ENCODE measurements at places on chromosomes 12 and 14. TPM values are rescaled to one million over a fixed set of nuclear protein-coding genes. Genes with fewer than 3 reads are reported as not detected.

DTX1 gene
- total RNA-seq: under 0.01 TPM

C1S gene
- total RNA-seq: 40.7 TPM

GPR132 gene
- total RNA-seq: not detected

GLI1 gene
- 1.1 TPM for total RNA-seq

CDH24 gene
- 3.1 TPM for total RNA-seq

OAS3 gene
- total RNA-seq: 7.4 TPM

FOXA1 gene
- not detected for total RNA-seq

PMEL gene
- total RNA-seq: 0.88 TPM

PIWIL1 gene
- total RNA-seq: not detected

LBHD2 gene
- not detected for total RNA-seq

CBLN3 gene
- total RNA-seq: 5.0 TPM

TMTC1 gene
- 26.7 TPM for total RNA-seq

FOXN4 gene
- not detected for total RNA-seq

IRF9 gene
- 78.3 TPM for total RNA-seq

PDE6H gene
- total RNA-seq: not detected

IRAK3 gene
- total RNA-seq: 5.9 TPM

GALNT6 gene
- total RNA-seq: 10.5 TPM

PLCZ1 gene
- total RNA-seq: not detected

MDM1 gene
- 16.3 TPM for total RNA-seq

ATXN3 gene
- 26.5 TPM for total RNA-seq

ESRRB gene
- total RNA-seq: 0.14 TPM

PLEKHD1 gene
- not detected for total RNA-seq

FSCB gene
- total RNA-seq: 0.22 TPM

DACT1 gene
- total RNA-seq: 56.0 TPM

LHX5 gene
- total RNA-seq: not detected

TMEM121 gene
- total RNA-seq: 3.3 TPM

DEGS2 gene
- total RNA-seq: not detected

IL31 gene
- not detected for total RNA-seq

ZNF219 gene
- total RNA-seq: 1.7 TPM

ALDH1L2 gene
- 30.5 TPM for total RNA-seq

RGS6 gene
- total RNA-seq: not detected

BTBD7 gene
- 28.4 TPM for total RNA-seq

MANSC4 gene
- total RNA-seq: not detected

RERGL gene
- total RNA-seq: not detected

FAM90A1 gene
- total RNA-seq: 0.14 TPM

MAP3K9 gene
- 0.88 TPM for total RNA-seq

CCDC196 gene
- not detected for total RNA-seq

CLEC2D gene
- 3.5 TPM for total RNA-seq

SIX6 gene
- total RNA-seq: not detected

KRT85 gene
- total RNA-seq: not detected

All from placental pericyte (primary cell).